Muscle of arm (tissue), 14 donors: ENCODE measurements at places on chromosomes 13 and 19. TPM values are rescaled to one million over a fixed set of nuclear protein-coding genes. Genes with fewer than 3 reads are reported as not detected.

DNA sequence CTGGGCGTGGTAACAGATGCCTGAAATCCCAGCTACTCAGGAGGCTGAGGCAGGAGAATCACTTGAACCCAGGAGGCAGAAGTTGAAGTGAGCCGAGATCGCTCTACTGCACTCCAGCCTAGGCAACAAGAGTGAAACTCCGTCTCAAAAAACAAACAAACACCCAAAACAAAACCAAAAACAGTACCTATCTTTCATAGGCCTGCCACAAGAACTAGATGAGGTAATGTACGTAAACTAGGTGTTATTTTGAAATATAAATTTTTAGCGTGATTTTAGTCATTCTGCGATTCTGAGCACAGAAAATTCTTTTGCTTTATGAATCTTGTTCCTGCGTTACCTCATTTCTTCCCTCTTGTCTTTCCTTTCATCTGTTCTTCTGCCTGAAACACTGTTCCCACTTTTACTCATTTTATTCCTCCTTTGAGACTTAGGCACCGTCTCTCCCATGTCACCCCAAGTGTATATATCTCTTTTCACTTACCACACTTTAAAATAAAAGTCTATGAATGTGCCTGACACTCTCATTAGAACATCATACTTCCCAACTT lies 238.2 kb upstream of the HTR2A start:
- DNase-seq: no peak

DNA sequence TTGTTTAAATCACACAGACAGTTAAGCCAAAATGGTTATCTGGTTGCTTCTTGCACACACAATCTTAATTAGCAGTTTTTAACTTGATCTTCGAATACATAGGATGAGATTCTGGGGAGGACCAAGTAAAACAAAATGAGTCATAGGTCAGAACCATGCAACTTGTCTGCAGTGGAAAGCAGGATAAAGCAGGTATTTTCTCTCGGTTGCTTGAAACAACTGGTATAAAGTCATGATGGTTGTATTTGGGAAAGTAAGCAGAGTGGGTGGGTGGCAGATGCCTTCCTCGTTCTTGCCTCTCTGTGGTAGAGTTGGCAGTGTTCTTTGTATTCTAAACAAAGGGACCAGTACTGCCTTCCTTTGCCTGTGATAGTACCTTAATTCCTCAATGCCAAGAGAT lies 167.0 kb downstream of the COG6 start:
- DNase-seq: no peak

DNA sequence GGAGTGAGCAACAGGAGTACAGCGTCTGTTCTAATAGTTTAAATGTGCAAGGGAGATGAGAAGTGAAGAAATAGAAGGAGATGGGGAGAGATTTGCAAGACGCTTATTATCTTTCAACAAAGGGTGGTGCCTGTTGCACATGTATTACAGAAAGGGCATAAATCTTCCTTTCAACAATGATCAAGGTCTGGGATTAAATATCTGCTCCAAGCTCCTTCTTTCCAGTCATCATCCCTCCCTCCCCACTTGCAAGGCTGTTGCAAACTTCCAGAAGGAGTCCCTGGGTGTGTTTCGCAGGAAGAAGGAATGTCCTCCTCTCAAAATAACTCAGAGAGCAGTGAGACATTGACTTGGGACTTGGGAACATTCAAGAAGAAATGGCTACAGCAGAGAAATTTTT lies 63.5 kb upstream of the MYCBP2 start:
- DNase-seq: no peak

GRCh38 chr13:75945841-75946482 lies 309.8 kb downstream of the LMO7 start:
- DNase-seq: no peak

GRCh38 chr13:33797622-33798021 lies 20.3 kb upstream of the RFC3 start:
- peak; percentile 48 for DNase-seq

DNA sequence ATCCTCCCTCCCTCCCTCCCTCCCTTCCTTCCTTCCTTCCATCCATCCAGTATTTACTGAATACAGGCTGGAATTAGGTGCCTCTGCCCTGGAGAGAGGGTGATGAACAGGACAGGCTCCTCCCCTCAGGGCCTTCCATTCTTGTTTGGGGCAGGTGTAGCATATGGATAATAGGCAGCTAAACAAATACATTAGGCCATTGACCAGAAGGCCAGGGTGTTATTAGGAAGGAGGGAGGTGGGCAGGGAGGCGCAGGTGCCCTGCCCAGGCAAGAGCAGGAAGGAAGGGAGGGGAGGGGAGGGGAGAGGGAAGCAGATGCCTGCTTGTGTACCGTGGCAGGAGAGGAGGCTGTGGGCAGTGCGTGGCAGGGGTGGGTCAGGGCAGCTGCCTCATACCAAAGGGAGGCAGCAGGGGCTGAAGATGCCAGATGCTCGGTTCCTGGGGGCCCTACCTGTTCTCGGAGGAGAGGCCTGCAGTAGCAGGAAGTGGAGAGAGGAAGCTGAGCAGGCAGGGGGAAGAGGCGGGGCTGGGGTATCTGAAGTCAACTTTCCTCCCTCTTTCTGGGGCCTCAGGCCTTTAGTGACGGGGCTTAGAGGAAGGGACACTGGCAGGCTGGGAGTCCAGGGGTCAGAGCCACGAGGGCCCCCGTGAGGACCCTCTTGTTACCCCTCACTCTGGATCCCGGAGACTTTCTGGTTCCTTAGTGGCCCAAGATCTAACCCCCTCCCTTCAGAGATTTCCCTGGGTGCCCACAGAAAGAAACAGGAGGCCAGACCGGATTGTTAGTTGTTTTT lies at the start of gene RINL:
TSS of gene RINL (minus strand) at position 495 of the 794 bp plus-strand sequence. CDS start 1,533 bp downstream, outside the sequence.
- no peak for DNase-seq

- no peak for DNase-seq
These were observed 65.0 kb upstream of the C13orf46 start for GRCh38 chr13:114038900-114039299.

DNA sequence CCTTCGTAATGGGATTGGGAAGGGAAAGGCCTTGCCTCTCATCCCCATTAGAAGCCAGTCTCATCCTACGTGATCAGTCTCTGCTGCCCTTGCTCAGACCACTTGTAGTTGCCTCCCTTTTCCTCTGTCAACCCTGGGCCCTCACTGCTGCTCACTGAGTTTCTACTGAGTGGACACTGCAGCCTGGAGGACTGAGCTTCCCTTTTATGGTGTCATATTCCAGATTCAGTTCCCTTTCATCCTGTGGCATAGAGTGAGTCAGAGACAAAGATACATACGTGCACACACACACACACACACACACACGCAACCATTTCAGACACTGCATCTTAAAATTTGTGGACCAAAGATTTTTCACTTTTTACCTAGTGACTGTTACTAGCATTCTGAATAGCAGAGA lies 56.6 kb downstream of the COG3 start:
- no peak for DNase-seq

GRCh38 chr19:4506449-4507149 lies 11.7 kb downstream of the PLIN4 start:
- DNase-seq: no peak

DNA sequence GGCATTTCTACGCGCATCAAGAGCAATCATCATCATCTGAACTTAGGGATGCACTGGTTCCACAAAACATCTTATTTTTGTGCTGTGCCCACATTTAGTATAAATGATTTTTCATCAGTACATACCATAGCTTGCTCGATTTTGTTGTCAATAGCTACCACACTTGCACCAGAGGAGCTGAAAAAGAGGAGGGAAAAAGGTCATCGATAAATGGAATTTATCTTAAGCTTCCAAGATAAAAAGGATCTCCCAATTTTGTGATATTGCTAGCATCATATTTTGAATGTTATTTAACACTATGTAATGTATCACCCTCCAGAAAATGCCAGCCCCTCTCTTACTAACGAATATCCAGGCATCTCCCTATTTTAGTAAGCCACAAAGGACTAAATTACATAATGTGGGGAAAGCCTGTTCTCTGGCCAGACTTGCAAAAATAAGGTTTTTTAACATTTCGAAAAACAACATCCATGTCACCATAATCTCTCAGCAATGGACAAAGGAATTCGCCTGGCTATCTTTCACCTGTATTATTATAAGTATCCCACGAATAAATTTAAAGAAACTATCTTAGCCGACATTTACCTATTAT lies 62.4 kb downstream of the SERP2 start:
- no peak for DNase-seq

DNA sequence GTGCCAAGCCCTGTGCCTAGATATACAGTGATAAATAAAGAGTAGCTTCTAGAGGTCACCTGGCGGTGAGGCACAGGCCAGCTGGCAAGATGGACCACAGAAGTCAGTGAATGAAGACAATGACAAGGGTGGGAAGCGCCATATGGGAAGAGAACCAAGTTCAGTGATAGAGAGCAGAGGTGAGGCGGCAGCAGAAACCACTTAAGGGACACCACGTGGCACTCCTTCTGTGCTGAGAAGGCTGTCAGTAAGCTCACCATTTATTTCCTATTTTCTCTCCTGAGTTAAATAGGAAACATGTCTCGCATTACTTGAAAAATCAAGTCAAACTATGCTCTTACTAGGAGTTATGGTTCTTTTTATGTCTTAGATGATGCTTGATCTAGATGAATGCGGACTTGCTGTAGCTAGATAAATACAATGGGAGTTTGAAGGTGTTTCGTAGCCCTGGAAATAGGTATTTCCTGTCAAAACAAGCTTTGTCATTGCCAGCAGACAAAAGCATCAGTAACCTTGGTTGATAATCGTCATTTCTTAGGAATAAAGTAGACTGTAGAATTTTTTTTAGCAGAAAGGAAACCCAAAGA lies 17.8 kb downstream of the ALOX5AP start:
- DNase-seq: no peak

GRCh38 chr13:76632401-76633044 lies 253.7 kb downstream of the KCTD12 start:
- no peak for DNase-seq

DNA sequence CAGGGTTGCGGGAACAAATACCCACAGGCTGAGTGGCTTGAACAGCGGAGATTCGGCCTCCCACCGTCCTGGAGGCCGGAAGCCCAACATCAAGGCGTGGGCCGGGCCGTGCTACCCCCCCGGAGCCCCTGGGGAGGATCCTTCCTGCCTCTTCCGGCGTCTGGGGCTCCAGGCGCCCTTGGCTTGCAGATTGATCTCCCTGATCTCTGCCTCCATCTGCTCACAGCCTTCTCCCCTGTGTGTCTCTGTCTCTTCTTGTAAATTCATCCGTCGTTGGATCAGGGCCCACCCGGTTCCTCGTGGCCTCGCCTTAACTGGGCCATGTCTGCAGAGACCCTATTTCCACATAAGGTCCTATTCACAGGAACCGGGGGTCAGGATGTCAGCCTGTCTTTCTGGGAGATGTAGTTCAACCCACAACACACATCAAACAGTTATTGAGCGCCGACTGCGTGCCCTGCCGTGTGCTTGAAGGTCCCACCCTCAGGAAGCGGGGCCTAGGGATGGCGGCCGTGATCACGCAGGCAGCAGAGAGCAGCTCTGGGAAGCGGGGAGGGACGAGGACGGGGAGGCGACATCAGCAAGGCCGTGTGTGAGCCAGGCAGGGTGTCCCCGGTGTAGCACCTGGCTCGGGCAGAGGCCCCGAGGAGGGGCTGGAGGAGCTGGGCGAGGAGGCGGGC lies 21.3 kb downstream of the HCN2 start:
- peak; percentile 28 for DNase-seq

- DNase-seq: peak; percentile 2
These were observed 1074.3 kb upstream of the PCDH9 start for GRCh38 chr13:68304286-68304893.

- no peak for DNase-seq
These were observed 86.1 kb downstream of the DHRS12 start for GRCh38 chr13:51717786-51718398.

- peak; percentile 86 for DNase-seq
These were observed 14.0 kb upstream of the GPR4 start for GRCh38 chr19:45615795-45616703.

GRCh38 chr13:50989476-50989875 lies 79.9 kb downstream of the RNASEH2B start:
- DNase-seq: no peak

DNA sequence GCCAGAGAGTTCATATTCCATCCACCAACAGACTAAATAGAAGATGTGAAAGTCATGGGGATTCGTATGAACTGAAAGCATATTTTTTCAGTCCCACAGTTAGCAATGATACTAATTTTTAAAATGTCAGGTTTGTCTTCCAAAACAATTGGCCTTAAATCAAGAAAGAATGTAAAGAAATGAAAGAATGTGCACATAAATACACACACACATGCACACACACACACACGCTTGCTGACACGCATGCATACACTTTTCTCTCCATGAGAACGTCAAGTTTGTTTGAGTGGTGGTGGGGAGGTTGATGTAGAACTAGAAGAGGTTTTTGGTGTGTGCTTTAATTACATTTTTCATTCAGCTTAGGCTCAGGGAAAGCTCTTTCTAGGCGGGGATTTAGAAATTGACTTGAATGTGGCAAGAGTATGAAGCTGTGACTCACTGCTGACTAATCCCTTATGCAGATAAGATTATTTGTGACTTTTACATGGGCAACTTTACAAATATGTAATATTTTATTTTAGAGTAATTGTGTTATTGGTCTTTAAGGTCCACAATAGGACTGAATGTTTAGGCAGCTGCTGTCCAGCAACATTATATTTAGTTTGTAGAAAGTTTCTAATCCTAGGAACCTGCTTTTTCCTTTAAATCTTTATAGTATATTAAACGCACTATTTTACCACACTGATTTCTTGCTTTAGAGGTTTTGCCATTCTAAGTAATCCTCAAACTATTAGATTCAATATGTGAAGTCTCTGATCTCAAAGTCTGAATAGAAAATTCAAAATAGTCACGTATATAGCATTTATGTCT lies 18.8 kb downstream of the FLT1 start:
- DNase-seq: no peak

The FPR1 gene
- polyA plus RNA-seq: not detected

The NMRK2 gene
- polyA plus RNA-seq: not detected

The GPR12 gene
- 0.19 TPM for polyA plus RNA-seq

The ZNF681 gene
- 3.5 TPM for polyA plus RNA-seq

The XAB2 gene
- polyA plus RNA-seq: 20.9 TPM

The S1PR2 gene
- polyA plus RNA-seq: not detected

The C19orf67 gene
- not detected for polyA plus RNA-seq

The CDC42EP5 gene
- polyA plus RNA-seq: 20.6 TPM

The ZNF418 gene
- 16.9 TPM for polyA plus RNA-seq

The UHRF1 gene
- not detected for polyA plus RNA-seq

The ATP8A2 gene
- 2.7 TPM for polyA plus RNA-seq
